ENCODE measurements at places on chromosomes 4 and X. TPM values are rescaled to one million over a fixed set of nuclear protein-coding genes. Genes with fewer than 3 reads are reported as not detected.

- H3K4me3 ChIP-seq = no peak overlapping the region
- H3K27me3 ChIP-seq = no peaks in the 10 kb centered on the region
- no peak overlapping the region for H3K27ac ChIP-seq
- H3K4me1 ChIP-seq = peaks cover 9% of the 10 kb centered on the region
These were observed 12.3 kb downstream of the ATP7A start for GRCh38 chrX:77922787-77923186.

PLP1 gene
- not detected for total RNA-seq

DNA sequence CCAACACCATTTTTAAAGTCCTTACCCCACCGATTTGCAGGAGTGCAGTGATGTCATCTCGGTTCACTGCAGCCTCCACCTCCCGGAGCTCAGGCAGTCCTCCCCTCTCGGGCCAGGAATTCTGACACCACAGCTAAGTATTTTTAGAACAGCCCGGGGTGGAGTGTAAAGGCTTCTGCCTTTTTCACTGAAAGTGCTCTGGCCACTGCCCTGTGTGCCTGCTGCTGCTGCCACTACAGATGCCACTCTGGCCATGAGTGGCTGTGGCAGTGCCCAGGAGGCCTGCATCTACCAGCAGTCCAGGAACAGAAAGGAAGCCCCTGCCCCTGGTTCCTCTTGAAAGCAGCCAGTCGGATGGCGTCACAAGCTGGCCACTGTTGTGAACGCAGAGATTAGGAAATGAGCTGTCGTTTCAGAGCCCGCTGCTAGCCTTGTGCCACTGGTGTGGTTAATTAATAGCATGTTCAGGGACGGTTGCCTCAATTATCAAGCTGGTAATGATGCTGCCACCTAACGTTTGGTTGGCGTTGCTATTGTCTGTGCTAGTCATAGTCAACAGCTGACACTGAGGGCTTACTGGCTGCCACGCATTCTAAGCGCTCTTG lies 23.6 kb upstream of the TBC1D14 start:
- no peak overlapping the region for H3K27ac ChIP-seq
- H3K27me3 ChIP-seq = no peaks in the 10 kb centered on the region
- peak; percentile 48 for DNase-seq
- H3K36me3 ChIP-seq = peaks cover 16% of the 10 kb centered on the region
- no peak overlapping the region for H3K4me3 ChIP-seq

DNA sequence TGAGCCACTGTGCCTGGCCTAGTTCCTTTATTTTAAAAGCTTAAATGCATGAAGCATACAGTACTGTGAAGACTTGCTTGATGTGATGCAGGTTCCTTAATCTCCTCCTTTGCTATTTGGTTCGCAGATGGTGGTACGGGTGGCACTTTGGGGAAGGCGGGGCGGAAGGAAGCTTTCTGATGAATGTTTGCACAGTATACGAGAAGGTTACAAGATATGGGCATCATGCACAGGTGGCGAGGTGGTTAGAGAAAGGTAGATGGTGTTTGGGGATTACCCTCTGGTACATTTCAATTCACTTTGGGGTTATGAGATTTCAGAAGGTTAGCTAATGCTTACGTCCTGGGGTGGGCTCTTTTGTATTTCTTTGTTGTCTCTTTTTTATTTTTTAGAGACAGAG lies 17.2 kb downstream of the RHOH start:
- H3K27me3 ChIP-seq = no peaks in the 10 kb centered on the region
- peak overlapping the region; percentile 96 for H3K27ac ChIP-seq
- H3K36me3 ChIP-seq = peaks cover 92% of the 10 kb centered on the region
- peaks cover 82% of the 10 kb centered on the region for H3K4me1 ChIP-seq
- peak overlapping the region; percentile 99 for H3K4me3 ChIP-seq
- peak; percentile 72 for DNase-seq

FANCB gene
- 15.1 TPM for total RNA-seq

ART3 gene
- total RNA-seq = not detected

DNA sequence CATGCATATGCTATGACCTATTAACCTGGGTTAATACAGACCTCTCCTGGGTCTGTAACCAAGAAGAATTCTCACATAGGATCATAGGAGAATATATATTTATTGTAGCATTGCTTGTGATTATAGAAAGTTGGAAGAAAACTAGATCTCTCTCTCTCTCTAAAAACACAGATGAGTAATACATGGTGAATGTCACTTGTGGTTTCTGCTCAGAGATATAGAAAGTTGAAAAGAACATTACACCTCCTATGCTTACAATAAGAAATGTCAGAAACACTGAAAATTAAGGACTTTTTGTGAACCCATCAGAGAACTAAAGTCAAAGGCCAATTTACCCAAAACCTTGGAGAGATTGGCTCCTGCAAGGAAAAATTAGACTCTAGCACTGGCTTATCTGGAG lies 1389.5 kb downstream of the FAM133A start:
- no peaks in the 10 kb centered on the region for H3K27me3 ChIP-seq
- H3K27ac ChIP-seq = no peak overlapping the region
- H3K4me1 ChIP-seq = no peaks in the 10 kb centered on the region
- H3K4me3 ChIP-seq = no peak overlapping the region

DNA sequence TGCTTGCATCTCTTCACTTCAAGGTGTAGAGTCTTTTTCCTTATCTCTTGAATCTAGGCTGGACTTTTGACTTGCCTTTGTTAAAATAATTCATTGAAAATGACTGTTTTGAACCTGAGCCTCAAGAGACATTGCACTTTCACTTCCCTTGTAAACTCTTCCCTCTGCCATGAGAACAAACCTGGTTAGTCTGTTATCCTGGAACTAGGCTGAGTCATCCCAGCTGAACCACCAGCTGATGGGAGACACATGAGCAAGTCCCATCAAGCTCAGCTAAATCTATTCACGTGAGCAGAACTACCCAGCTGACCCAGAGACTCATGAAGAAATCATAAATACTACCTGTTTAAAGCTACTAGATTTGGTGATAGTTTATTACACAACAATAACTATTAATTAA lies 202.3 kb upstream of the CENPE start:
- H3K4me1 ChIP-seq = no peaks in the 10 kb centered on the region
- H3K36me3 ChIP-seq = no peaks in the 10 kb centered on the region
- no peak for DNase-seq
- no peak overlapping the region for H3K4me3 ChIP-seq
- no peak overlapping the region for H3K27ac ChIP-seq
- H3K27me3 ChIP-seq = no peaks in the 10 kb centered on the region

- H3K27ac ChIP-seq = no peak overlapping the region
- H3K36me3 ChIP-seq = no peaks in the 10 kb centered on the region
- H3K4me3 ChIP-seq = no peak overlapping the region
- no peaks in the 10 kb centered on the region for H3K4me1 ChIP-seq
- H3K27me3 ChIP-seq = no peaks in the 10 kb centered on the region
These were observed 160.2 kb upstream of the DKK2 start for GRCh38 chr4:107196312-107196711.

GAGE2A gene
- total RNA-seq = not detected

GRCh38 chrX:48939524-48940228 lies 17.7 kb downstream of the OTUD5 start:
- H3K27me3 ChIP-seq = no peaks in the 10 kb centered on the region
- H3K4me1 ChIP-seq = peaks cover 85% of the 10 kb centered on the region
- DNase-seq = no peak
- peak overlapping the region; percentile 68 for H3K4me3 ChIP-seq
- peak overlapping the region; percentile 95 for H3K27ac ChIP-seq

- H3K4me1 ChIP-seq = peaks cover 6% of the 10 kb centered on the region
- no peaks in the 10 kb centered on the region for H3K27me3 ChIP-seq
- H3K4me3 ChIP-seq = no peak overlapping the region
These were observed 128.9 kb downstream of the MAB21L2 start for GRCh38 chr4:150710770-150711375.

- H3K27me3 ChIP-seq = peaks cover 2% of the 10 kb centered on the region
- DNase-seq = no peak
- no peak overlapping the region for H3K27ac ChIP-seq
- no peaks in the 10 kb centered on the region for H3K4me1 ChIP-seq
- H3K4me3 ChIP-seq = no peak overlapping the region
- no peaks in the 10 kb centered on the region for H3K36me3 ChIP-seq
These were observed 44.8 kb upstream of the GRPEL1 start for GRCh38 chr4:7112656-7113055.

GRCh38 chr4:141637565-141637964 lies 1.2 kb downstream of the IL15 start:
- DNase-seq = no peak
- peak overlapping the region; percentile 89 for H3K4me3 ChIP-seq
- peaks cover 21% of the 10 kb centered on the region for H3K27me3 ChIP-seq
- H3K36me3 ChIP-seq = no peaks in the 10 kb centered on the region

IQCM gene
- not detected for total RNA-seq

RAP1GDS1 gene
- total RNA-seq = 49.8 TPM

EDNRA gene
- total RNA-seq = not detected

DNA sequence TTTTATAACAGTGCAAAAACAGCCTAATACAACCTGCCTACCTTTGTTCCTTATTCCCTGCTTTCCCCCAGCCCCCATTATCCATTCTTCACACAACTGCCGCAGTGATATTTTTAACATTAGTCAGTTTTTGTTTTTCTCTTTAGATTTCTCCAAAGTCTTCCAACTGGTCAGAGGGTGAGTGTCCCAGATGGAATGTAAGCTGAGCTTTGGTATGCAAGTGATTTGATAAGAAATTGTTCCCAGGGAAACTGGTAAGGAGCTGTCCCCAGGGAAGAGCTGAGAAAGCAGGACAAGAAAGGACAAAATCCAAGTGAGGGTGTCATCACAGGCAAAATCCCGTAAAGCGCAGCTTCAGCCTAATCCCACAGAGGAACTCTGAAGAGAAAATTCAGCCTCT lies 475.5 kb upstream of the ADGRL3 start:
- no peaks in the 10 kb centered on the region for H3K27me3 ChIP-seq
- no peak overlapping the region for H3K4me3 ChIP-seq
- no peak for DNase-seq
- H3K27ac ChIP-seq = no peak overlapping the region
- no peaks in the 10 kb centered on the region for H3K4me1 ChIP-seq

DNA sequence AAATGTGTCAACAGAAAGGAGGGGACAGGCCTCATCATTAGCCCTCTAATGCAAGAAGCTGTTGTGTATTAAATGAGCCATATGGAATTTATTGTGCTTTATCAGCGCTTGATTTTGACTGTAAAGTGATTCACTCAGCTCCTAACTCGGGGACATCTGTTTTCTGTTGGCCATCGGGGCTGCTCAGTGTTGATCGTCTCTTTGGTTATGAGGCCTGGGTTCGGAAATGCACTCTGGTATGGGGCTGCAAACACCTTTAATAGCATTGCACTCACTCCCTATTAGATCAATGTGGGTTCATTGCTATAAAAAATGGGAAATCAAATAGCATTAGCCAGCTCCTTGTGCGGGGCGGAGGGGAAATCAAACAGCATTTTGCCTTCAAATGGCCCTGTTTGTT lies 6.4 kb downstream of the ARX start:
- no peak overlapping the region for H3K27ac ChIP-seq
- no peak for DNase-seq
- peaks cover 57% of the 10 kb centered on the region for H3K27me3 ChIP-seq

- no peak overlapping the region for H3K4me3 ChIP-seq
- no peak for DNase-seq
- no peaks in the 10 kb centered on the region for H3K36me3 ChIP-seq
- H3K27me3 ChIP-seq = no peaks in the 10 kb centered on the region
- H3K4me1 ChIP-seq = no peaks in the 10 kb centered on the region
- no peak overlapping the region for H3K27ac ChIP-seq
These were observed 271.9 kb downstream of the PABPC4L start for GRCh38 chr4:133929531-133930239.

EPHA5 gene
- not detected for total RNA-seq

GRCh38 chr4:81607950-81608349 lies 136.2 kb upstream of the RASGEF1B start:
- H3K4me3 ChIP-seq = no peak overlapping the region
- DNase-seq = no peak
- no peaks in the 10 kb centered on the region for H3K27me3 ChIP-seq
- H3K36me3 ChIP-seq = no peaks in the 10 kb centered on the region
- H3K4me1 ChIP-seq = peaks cover 8% of the 10 kb centered on the region

GRCh38 chrX:12794654-12795053 lies 3.4 kb downstream of the PRPS2 start:
- H3K36me3 ChIP-seq = peaks cover 43% of the 10 kb centered on the region
- no peak overlapping the region for H3K27ac ChIP-seq
- peaks cover 29% of the 10 kb centered on the region for H3K4me1 ChIP-seq

BEX1 gene
- 0.38 TPM for total RNA-seq

DNA sequence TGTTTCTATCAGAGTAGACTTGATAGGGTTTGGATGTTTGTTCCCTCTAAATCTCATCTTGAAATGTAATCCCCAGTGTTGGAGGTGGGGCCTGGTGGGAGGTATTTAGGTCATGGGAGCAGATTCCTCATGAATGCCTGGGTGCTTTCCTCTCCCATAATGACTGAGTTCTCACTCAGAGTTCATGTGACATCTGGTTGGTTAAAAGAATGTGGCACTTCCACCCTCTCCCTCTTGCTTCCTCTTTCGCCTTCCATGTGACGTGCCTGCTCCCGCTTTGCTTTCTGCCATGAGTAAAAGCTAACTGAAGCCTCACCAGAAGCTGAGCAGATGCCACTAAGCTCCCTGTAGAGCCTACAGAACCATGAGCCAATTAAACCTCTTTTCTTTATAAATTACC lies 47.3 kb upstream of the SRPX start:
- H3K4me1 ChIP-seq = peaks cover 2% of the 10 kb centered on the region
- no peak overlapping the region for H3K27ac ChIP-seq
- DNase-seq = no peak
- no peaks in the 10 kb centered on the region for H3K27me3 ChIP-seq
- peaks cover 2% of the 10 kb centered on the region for H3K36me3 ChIP-seq
- H3K4me3 ChIP-seq = no peak overlapping the region

HAND2 gene
- total RNA-seq = not detected

DNA sequence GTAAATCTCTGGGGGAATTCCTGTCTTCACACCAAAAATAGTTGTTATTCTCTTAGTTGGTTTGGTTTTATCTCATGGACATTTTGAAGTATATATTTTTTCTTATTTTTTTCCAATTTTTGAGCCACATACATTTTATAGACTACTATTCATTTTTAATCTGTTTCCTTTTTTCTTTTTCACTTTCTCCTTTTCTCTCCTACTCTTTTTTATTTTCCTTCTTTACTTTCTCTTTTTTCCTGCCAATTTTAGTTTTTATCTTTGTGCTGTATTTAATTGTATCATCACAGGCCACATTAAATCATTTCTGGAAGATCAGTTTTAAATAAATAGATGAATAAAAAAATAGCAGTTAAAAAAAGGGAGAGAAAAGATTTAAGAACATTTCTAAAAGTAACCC lies 14.0 kb upstream of the JADE3 start:
- H3K4me3 ChIP-seq = no peak overlapping the region
- H3K4me1 ChIP-seq = no peaks in the 10 kb centered on the region
- H3K27me3 ChIP-seq = peaks cover 5% of the 10 kb centered on the region
- no peaks in the 10 kb centered on the region for H3K36me3 ChIP-seq

ARMCX1 gene
- total RNA-seq = 4.7 TPM

GRCh38 chrX:18873836-18874235 lies 110.1 kb downstream of the PHKA2 start:
- peaks cover 8% of the 10 kb centered on the region for H3K4me1 ChIP-seq
- H3K27me3 ChIP-seq = no peaks in the 10 kb centered on the region
- H3K27ac ChIP-seq = no peak overlapping the region

NBDY gene
- total RNA-seq = 31.6 TPM
